ENCODE measurements at places on chromosomes 1 and 21. TPM values are rescaled to one million over a fixed set of nuclear protein-coding genes. Genes with fewer than 3 reads are reported as not detected.

Gene LYPD8
- total RNA-seq, result 0.51 TPM

Gene APOBEC4
- not detected for total RNA-seq

Gene LIN9
- total RNA-seq, result 18.9 TPM

Gene TNFRSF18
- 1.9 TPM for total RNA-seq

Gene KCNA2
- 0.15 TPM for total RNA-seq

Gene GRIK1
- total RNA-seq, result not detected

Gene CENPF
- 64.3 TPM for total RNA-seq

Measured in Daoy (cell line).